ENCODE measurements at places on chromosomes 3 and 15.

- DNase-seq = peak; percentile 33
Observed at GRCh38 chr15:73305331-73306211, 63.2 kb downstream of the HCN4 start.

- no peak for DNase-seq
Observed at GRCh38 chr3:33006081-33006480, 54.6 kb downstream of the CCR4 start.

- DNase-seq = no peak
Observed at GRCh38 chr3:13371100-13372075, 48.7 kb downstream of the NUP210 start.

GRCh38 chr3:63395960-63396359 lies 117.9 kb downstream of the SYNPR start:
- no peak for DNase-seq

Data from stimulated activated CD4-positive, alpha-beta T cell treated with anti-CD3 and anti-CD28 coated beads, Interleukin-15, amount 100 ng/mL, for 24 hours (primary cell).